Stimulated activated CD8-positive, alpha-beta memory T cell treated with anti-CD3 and anti-CD28 coated beads, Interleukin-2, amount 100 ng/mL, for 48 hours (primary cell): ENCODE measurements at places on chromosomes 2 and 18.

GRCh38 chr2:149731079-149731478 is 143.5 kb upstream of the MMADHC start:
- no peak for DNase-seq

GRCh38 chr2:191845248-191845715 is 1.6 kb downstream of the CAVIN2 start:
- no peak for DNase-seq

GRCh38 chr2:77391119-77391518 is 131.1 kb downstream of the LRRTM4 start:
- DNase-seq: no peak

GRCh38 chr2:12326449-12327190 is 390.1 kb upstream of the TRIB2 start:
- no peak for DNase-seq

DNA sequence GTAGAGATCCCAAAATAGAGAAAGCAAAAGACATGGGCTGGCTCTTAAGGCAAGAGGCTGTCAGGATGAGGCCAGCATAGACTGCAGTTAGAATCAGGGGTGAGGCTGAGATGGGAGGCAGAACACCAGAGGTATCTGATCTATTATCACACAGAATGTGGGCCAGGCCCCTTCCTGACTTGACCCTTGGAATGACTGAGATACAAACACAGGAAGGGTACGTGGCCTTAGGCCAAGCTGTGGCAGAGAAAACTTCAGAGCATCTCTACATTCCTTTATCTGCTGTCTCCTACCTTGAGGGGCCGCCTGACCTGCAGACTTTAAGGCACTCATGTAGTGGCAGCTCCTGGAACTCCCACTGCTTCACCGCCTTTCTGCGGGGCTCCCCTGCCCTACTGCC is 28.4 kb downstream of the TMEM17 start:
- no peak for DNase-seq

- no peak for DNase-seq
Observed at GRCh38 chr2:196205881-196206435, 34.6 kb upstream of the STK17B start.

DNA sequence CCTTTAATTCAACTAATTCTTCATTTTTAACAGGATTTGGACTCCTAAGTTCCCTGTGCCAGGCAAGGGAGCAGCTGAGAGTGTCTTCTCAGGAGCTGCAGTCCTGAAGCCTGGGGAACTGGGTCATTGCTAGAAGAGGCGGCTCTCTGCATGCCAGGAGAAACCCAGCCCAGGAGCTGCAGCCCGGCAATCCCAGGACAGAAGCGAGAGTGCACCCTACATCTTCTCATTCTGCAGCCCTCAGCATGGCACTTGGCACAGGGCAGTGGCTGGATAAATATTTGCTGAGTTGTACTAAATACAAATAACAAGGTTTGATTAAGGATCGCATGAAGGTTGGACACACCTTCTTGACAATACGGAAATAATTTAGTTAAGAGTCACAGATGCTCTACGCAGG is 244.9 kb upstream of the PXDN start:
- no peak for DNase-seq

DNA sequence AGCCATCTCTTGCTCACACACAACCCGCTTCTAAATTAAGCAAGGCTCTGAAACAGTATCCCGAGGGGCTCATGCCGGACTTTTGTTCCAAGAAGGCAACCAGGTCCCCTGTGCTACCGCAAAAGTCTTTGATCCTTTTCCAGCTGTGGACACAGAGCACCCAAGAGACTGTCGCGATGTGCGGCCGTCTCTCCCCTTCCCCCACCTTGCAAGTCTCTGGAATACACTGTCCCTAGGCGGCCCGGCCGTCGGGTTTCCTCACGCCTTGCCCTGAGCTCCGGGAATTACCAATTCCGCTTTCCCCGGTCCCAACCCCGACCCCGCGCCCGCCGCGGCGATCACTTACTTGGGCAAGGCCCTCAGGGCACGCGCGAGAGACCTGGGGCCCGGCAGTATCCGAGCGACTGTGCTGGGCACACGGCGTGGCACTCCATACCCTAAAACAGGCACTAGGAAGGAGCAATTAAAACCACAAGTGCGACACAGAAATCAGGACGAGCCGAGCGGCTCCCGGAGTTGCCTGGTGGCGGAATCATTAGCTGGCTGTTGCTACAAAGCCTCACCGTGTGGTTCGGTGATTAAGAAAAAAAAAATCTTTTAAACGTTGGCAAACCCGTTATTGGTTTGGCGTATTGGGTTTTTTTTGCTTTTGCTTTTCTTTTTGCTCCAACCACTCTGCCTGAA is 2.2 kb upstream of the DLX1 start:
- DNase-seq: no peak

GRCh38 chr2:69241664-69242514 is 145.1 kb downstream of the GFPT1 start:
- no peak for DNase-seq

- DNase-seq: no peak
Observed at GRCh38 chr18:46298511-46298910, 194.3 kb downstream of the HAUS1 start.

DNA sequence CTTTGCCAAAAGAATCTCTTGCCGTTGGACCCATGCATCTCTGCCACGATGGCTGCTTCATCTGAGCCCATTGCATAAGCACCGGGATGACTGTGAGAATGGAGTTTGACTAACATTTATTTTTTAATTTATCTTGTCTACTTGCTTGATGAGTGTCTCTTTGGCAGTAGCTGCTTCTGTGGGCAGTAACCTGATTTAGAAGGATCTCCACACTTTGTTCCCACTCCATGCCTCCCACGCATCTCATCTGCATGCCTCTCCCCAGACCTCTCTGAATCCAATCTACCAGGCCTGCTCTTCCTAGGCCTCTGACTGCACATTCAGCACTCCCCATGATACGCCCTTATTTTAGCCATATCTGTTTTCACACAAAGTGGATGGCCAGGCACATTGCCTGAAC is 23.7 kb upstream of the TMX3 start:
- DNase-seq: no peak

GRCh38 chr18:74290794-74291471 is 830 bp downstream of the CYB5A start:
- DNase-seq: no peak

DNA sequence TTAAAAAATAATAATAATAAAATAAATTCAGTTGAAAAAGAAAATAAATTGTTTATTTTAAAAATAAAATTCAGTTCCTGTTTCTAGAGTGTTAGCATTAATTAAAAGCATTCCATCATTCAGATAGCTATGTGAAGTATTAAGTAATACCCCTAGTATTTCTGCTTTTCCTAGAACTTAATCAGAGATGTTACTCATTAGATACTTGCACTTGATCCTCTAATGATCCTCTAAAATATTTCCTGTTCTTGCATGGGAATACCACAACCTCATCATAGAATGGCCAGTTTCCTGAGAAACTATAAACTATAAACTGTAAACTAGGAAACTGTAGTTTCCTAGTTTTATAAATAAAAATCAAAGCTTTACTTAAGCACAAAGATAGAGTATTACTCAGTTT is 11.1 kb upstream of the CNNM3 start:
- DNase-seq: no peak
